A549 treated with Hydrocortisone at 1 μM for 4 hours (cell line): ENCODE measurements at places on chromosomes 7 and 10. TPM values are rescaled to one million over a fixed set of nuclear protein-coding genes. Genes with fewer than 3 reads are reported as not detected.

The GPR26 gene
- total RNA-seq = not detected in 5 replicates

The FAM241B gene
- total RNA-seq = 15.6 to 19.4 TPM (median 16.9 TPM) in 5 replicates

The ZNF467 gene
- total RNA-seq = 1.0 to 1.5 TPM (median 1.3 TPM) in 5 replicates

The RSPH10B gene
- total RNA-seq = 0.05 to 0.20 TPM (median 0.12 TPM) in 5 replicates

The ASB10 gene
- total RNA-seq = not detected in 5 replicates
